ENCODE measurements at places on chromosomes 2 and 18.

GRCh38 chr2:232894746-232895145, 24.7 kb downstream of the SNORC start:
- DNase-seq = no peak

DNA sequence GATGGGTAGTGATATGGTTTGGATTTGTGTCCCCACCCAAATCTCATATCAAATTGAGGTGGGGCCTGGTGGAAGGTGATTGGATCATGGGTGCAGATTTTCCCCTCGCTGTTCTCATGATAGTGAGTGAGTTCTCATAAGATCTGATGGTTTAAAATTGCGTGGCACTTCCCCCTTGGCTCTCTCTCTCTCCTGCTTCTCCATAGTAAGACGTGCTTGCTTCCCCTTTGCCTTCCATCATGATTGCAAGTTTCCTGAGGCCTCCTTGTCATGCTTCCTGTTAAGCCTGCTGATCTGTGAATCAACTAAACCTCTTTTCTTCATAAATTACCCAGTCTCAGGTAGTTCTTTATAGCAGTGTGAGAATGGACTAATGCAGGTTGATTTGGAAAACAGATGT, 223.2 kb upstream of the APCDD1 start:
- no peak for DNase-seq

DNA sequence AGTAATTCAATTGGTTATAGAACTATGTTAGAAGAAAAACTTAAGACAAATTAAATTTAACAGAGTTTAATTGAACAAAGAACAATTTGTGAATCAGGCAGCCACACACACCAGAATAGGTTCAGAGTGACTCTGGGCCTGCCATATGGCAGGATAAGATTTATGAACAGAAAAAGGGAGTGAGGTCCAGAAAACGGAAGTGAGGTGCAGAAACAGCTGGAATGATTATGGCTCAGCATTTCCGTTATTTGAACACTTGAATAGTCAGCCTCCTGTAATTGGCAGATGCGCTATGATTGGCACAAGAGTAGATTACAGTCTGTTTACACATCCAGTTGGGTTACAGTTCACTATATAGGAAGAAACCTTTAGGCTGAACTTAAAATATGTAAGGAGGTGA, 99.0 kb downstream of the MBD2 start:
- DNase-seq = peak; percentile 9

DNA sequence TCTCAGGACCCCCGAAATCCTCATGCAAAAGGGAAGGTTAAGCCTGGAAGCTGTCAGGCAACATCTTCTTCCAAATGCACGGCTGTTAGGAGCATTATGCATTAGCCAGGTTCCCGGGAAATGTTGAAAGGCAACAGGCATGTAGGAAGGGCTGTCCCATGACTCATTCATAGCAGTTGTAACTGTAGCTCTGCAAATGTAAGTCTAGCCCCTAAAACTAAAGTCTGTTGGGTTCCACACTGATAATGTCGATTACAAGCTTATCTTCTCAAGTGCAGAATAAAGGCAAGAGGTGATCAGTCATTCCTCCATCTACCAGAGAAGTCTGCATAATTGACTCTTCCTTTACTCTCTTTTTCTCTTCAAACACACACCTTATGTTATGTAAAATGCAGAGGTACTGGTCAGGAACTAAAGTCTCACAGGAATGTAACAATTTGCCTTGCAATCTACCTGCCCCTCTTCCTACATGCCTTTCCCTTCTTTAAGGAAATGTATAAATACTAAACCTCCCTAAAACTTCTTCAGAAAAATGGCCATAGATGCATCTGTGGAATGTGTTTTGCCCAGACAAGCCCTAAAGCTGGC, 99.8 kb downstream of the AKAIN1 start:
- no peak for DNase-seq

- DNase-seq = no peak
These were observed 83.1 kb downstream of the CDC42EP3 start for GRCh38 chr2:37588316-37588777.

DNA sequence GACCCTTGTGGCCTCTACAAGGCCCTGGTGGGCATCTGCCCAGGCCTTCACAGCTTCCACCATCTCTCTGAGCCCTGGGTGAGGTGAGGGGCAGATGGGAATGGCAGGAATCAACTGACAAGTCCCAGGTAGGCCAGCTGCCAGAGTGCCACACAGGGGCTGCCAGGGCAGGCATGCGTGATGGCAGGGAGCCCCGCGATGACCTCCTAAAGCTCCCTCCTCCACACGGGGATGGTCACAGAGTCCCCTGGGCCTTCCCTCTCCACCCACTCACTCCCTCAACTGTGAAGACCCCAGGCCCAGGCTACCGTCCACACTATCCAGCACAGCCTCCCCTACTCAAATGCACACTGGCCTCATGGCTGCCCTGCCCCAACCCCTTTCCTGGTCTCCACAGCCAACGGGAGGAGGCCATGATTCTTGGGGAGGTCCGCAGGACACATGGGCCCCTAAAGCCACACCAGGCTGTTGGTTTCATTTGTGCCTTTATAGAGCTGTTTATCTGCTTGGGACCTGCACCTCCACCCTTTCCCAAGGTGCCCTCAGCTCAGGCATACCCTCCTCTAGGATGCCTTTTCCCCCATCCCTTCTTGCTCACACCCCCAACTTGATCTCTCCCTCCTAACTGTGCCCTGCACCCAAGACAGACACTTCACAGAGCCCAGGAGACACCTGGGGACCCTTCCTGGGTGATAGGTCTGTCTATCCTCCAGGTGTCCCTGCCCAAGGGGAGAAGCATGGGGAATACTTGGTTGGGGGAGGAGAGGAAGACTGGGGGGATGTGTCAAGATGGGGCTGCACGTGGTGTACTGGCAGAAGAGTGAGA, 2.0 kb downstream of the PROC start:
- DNase-seq = no peak

- no peak for DNase-seq
These were observed 366.1 kb downstream of the EN1 start for GRCh38 chr2:118481299-118481698.

DNA sequence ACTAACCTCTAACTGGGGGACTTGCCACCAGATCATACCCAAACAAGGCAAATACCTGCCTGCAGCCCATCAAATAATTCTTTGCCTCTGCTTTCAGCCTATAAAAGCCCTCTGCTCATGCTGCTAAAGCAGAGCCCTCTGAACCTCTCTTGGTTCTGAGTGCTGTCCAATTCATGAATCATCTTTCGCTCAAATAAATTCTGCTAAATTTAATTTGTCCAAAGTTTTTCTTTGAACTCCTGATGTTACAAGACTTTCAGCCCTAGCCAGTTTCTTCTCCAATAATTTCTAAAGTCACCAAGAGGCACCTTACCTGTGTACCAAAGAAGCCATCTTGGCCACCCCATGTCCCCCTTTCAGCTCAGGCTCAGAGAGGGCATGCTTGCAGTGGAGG, 72.0 kb downstream of the MRO start:
- no peak for DNase-seq

DNA sequence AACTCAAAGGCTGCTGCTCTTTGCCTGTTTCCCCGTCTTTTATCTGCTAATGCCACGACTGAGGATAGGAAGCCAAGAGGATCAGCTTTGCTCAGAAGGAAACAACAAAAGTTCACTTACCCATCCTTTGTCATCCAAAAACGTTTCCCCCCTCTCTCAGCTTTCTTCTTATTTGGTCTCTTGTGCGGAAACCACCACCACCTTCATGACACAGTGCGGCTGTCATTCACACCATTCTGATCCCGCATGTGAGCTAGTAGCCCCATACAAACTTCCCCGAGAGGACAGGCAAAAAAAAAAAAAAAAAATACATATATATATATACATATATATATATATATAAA, 656 bp downstream of the LRRTM4 start:
- DNase-seq = no peak

Measured in common myeloid progenitor, CD34-positive (primary cell).